ENCODE measurements at places on chromosomes 16 and 17.

GRCh38 chr17:74637926-74638325 lies 14.4 kb upstream of the CD300E start:
- no peak for DNase-seq

- DNase-seq: no peak
These were observed 113.8 kb downstream of the SLC39A11 start for GRCh38 chr17:72978593-72979218.

GRCh38 chr17:8479431-8479947 lies 43.8 kb downstream of the NDEL1 start:
- no peak for DNase-seq

DNA sequence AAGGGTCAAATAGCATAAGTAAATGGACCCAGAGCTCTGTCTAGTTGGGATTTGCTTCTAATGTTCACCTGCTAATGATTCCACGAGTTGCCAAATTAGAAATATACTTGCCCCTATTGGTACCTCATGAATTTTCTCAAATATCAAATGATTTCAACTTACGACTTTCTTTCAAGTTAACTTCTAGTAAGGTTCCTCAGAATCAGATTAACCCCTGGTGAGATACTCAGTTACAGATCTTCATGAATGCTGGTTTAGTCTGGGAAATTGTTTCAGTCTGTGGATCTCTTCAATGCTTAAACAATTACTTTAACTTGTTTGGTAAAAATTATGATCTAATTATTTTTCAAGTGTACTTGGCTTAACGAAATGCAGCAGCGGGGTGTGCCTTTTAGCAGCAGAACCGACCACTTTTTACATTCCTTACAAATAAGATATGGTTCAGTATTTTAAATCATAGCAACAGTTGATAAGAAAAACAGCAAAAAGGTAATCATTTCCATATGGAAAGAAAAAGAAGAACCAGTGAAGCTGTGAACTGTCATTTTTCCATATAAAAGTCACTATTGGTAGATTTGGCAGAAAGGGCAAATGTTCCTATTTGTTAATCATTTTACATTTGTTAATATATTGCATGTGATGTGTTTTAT lies 34.5 kb downstream of the TUBD1 start:
- DNase-seq: no peak

Data from cerebellar nuclear complex (tissue), 1 donor.